ENCODE measurements at places on chromosomes 5 and 9. TPM values are rescaled to one million over a fixed set of nuclear protein-coding genes. Genes with fewer than 3 reads are reported as not detected.

The RGMB gene
- 20.9 TPM for total RNA-seq

The FBP1 gene
- total RNA-seq: 2.9 TPM

The CCDC180 gene
- total RNA-seq: 0.29 TPM

DNA sequence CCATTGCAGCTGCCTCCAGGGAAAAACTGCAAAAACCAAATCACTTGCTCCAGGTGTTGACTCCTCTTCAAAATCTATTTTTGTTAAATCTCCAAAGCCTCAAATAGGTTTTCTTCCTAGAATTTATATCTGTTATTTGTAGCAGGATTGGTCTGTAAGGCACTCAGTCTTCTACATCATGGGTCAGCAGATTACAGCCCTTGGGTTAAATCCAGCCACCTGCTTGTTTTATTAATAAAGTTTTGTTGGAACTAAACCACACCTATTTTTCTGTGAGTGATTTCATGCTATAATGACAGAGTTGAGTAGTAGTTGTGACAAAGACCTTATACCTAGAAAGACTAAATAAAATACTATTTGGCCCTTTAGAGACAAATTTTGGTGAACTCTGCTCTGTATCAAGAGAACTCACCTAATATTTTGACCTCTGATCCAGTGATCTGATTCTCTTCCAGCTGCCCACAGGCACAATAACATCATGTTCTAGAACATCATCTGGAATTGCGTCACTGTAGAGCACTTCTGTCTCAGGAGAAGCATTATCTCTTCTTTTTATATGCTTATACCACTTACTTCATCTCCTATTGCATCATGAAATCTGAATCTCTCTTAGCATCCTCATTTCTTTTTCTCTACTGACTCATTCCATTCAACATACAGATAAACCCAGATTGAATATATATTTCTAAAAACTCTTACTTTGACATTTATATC lies 130.1 kb downstream of the RPS23 start:
- no peak for DNase-seq

DNA sequence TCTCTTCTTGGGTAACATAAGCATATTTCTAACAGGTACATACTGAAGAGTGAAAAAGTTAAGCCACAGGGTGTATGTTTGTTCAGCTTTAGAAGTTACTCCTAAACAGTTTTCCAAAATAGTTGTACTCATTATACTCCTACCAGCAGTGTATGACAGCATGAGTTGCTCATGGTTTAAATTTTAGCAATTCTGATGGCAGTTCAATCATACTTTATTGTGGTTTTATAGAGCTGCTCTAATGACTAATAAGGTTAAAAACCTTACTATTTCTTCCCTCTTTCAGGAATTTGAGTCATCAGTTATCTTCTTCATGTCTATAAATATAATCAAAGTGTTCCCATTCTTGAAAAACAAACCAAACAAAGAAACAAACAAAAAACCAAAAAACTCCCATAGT lies 81.5 kb downstream of the CAAP1 start:
- peak; percentile 16 for DNase-seq

GRCh38 chr5:110815916-110816605 lies 77.3 kb downstream of the SLC25A46 start:
- DNase-seq: no peak

Measured in epithelial cell of proximal tubule (primary cell).